ENCODE measurements at places on chromosomes 6 and 20.

- DNase-seq = no peak
Measured at GRCh38 chr6:121492536-121492935, 57.1 kb downstream of the GJA1 start.

DNA sequence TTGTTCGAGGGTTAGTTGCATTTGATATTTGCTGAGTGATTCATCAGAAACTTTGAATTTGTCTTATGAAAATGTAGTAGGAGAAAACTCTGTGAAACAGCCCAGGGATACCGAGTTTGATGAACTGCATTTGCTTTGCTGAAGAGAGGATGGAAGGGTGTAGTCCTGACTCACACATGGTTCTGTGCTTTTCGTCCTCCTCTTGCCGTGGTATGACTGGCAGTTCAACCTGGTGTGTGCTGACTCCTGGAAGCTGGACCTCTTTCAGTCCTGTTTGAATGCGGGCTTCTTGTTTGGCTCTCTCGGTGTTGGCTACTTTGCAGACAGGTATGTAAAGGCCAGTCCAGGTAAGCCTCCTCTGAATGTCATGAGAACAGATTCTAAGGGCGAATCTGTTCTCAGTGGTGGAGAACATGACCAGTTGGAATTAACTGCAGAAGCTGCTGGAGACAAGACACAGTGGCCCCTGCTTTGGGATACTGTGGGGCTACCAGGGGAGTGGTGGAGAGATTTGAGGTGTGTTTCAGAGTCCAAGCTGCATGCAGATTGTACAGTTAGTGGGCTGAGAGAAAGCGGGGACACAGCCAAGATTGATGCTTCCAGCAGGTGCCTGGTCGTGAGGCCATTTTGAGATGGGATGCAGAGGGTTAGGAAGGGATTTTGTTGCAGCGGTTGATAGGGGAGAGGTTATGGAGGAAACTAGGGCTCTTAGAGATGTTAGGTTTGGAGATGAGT, 8.4 kb downstream of the SLC22A1 start:
- DNase-seq = no peak

GRCh38 chr6:104286641-104287040, 573.1 kb downstream of the HACE1 start:
- DNase-seq = no peak

- DNase-seq = no peak
Measured at GRCh38 chr6:139763468-139764210, 389.2 kb upstream of the CITED2 start.

- DNase-seq = no peak
Measured at GRCh38 chr6:54896302-54896701, 49.7 kb downstream of the FAM83B start.

DNA sequence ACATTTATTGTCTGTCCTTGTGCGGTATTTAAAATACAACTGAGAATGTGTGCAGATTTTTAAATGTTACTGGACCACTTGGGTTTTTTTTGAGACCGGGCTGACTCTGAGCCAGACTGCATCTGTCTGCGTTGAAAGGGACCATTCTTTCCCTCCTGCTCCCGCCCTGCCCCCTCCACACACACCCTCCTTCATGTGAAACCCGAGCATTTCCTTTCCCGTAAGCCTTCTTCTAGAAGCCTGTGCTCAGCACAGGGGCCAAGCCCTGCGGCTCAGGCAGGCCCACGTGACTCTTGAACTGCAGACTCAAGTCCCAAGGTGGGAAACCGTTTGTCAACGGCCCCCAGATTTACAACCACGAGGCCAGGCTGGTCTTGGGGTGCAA, 82.7 kb upstream of the FOXC1 start:
- DNase-seq = no peak

- DNase-seq = no peak
Measured at GRCh38 chr6:68158256-68158655, 476.8 kb upstream of the ADGRB3 start.

- no peak for DNase-seq
Measured at GRCh38 chr6:40688214-40688761, 101.1 kb upstream of the LRFN2 start.

Measured in NCI-H1417 treated with DMSO at 0.1 percent for 48 hours (cell line).